Placental pericyte (primary cell): ENCODE measurements at places on chromosomes 5 and 9. TPM values are rescaled to one million over a fixed set of nuclear protein-coding genes. Genes with fewer than 3 reads are reported as not detected.

Gene DNAJB5
- 11.6 and 22.3 TPM in 2 replicates for total RNA-seq

Gene CLIC3
- total RNA-seq, result 4.3 and 12.7 TPM in 2 replicates

Gene LIX1
- total RNA-seq, result not detected in 2 replicates

Gene PCDHB13
- total RNA-seq, result 0.22 and 0.29 TPM in 2 replicates

Gene ANKRD33B
- total RNA-seq, result 1.4 and 3.1 TPM in 2 replicates

Gene AJM1
- total RNA-seq, result 1.4 and 2.0 TPM in 2 replicates

Gene ISL1
- not detected in 2 replicates for total RNA-seq

Gene GZMA
- total RNA-seq, result not detected in 2 replicates

Gene TAF11L3
- total RNA-seq, result not detected in 2 replicates

Gene TICAM2
- total RNA-seq, result 1.1 and 9.7 TPM in 2 replicates

Gene AFAP1L1
- total RNA-seq, result 5.5 and 10.7 TPM in 2 replicates

Gene FCN2
- total RNA-seq, result not detected in 2 replicates

Gene AQP7
- total RNA-seq, result 0.44 TPM in 1 of 2 replicates, not detected in the other

Gene PKN3
- total RNA-seq, result 3.1 and 3.7 TPM in 2 replicates

Gene ZNF483
- total RNA-seq, result 0.44 and 0.86 TPM in 2 replicates

Gene FOXD4L5
- total RNA-seq, result 0.14 TPM in 1 of 2 replicates, not detected in the other

Gene RANBP6
- 14.7 and 60.1 TPM in 2 replicates for total RNA-seq

Gene FOXD1
- total RNA-seq, result 2.4 and 23.6 TPM in 2 replicates

Gene DRD1
- total RNA-seq, result 0.44 and 0.72 TPM in 2 replicates

Gene CER1
- total RNA-seq, result not detected in 2 replicates

Gene MUSK
- total RNA-seq, result 0.14 and 0.44 TPM in 2 replicates

Gene COL23A1
- not detected in 2 replicates for total RNA-seq

Gene NR5A1
- total RNA-seq, result not detected in 2 replicates

Gene GABRA6
- total RNA-seq, result 0.29 TPM in 1 of 2 replicates, not detected in the other

Gene FOXI1
- total RNA-seq, result not detected in 2 replicates

Gene SLC22A4
- 12.5 and 34.1 TPM in 2 replicates for total RNA-seq

Gene KIF4B
- 0.14 TPM in 1 of 2 replicates, not detected in the other for total RNA-seq

Gene SLC36A2
- not detected in 2 replicates for total RNA-seq

Gene PRUNE2
- 0.72 and 1.1 TPM in 2 replicates for total RNA-seq

Gene OR13D1
- total RNA-seq, result not detected in 2 replicates

Gene RNF183
- not detected in 2 replicates for total RNA-seq

Gene PLAA
- 31.1 and 60.4 TPM in 2 replicates for total RNA-seq

Gene RASGRF2
- 53.2 and 53.7 TPM in 2 replicates for total RNA-seq

Gene OCLN
- 1.1 and 1.3 TPM in 2 replicates for total RNA-seq

Gene STKLD1
- under 0.01 and 0.14 TPM in 2 replicates for total RNA-seq

Gene IL13
- not detected in 2 replicates for total RNA-seq

Gene PAEP
- not detected in 2 replicates for total RNA-seq

Gene ZNF462
- 13.6 and 13.8 TPM in 2 replicates for total RNA-seq

Gene PCDHB1
- total RNA-seq, result not detected in 2 replicates

Gene NCS1
- total RNA-seq, result 26.5 and 68.0 TPM in 2 replicates

Gene KCNV2
- not detected in 2 replicates for total RNA-seq

Gene PCDHGB3
- 2.6 and 3.3 TPM in 2 replicates for total RNA-seq

Gene APBA1
- 3.5 and 9.2 TPM in 2 replicates for total RNA-seq

Gene ADAMTSL2
- total RNA-seq, result 0.57 and 17.7 TPM in 2 replicates

Gene CATSPER3
- 0.43 TPM in 1 of 2 replicates, not detected in the other for total RNA-seq

Gene SARDH
- 11.9 and 12.5 TPM in 2 replicates for total RNA-seq

Gene HSPA5
- 185 and 1,984 TPM in 2 replicates for total RNA-seq

Gene TTC23L
- not detected in 2 replicates for total RNA-seq

Gene RNF38
- 11.6 and 12.2 TPM in 2 replicates for total RNA-seq

Gene PGM5
- 2.0 and 6.6 TPM in 2 replicates for total RNA-seq

Gene MAMDC4
- total RNA-seq, result 2.0 and 3.5 TPM in 2 replicates

Gene GABRG2
- 0.88 and 2.6 TPM in 2 replicates for total RNA-seq

Gene AGXT2
- not detected in 2 replicates for total RNA-seq

Gene LOX
- total RNA-seq, result 92.5 and 218 TPM in 2 replicates

Gene COL15A1
- total RNA-seq, result 5.4 and 108 TPM in 2 replicates

Gene JAKMIP2
- 0.22 and 0.29 TPM in 2 replicates for total RNA-seq

Gene NMUR2
- total RNA-seq, result under 0.01 TPM in 1 of 2 replicates, not detected in the other

Gene RIOK2
- total RNA-seq, result 20.6 and 24.1 TPM in 2 replicates

Gene CANX
- total RNA-seq, result 650 and 1,521 TPM in 2 replicates
